ENCODE measurements at places on chromosomes 11 and 22. TPM values are rescaled to one million over a fixed set of nuclear protein-coding genes. Genes with fewer than 3 reads are reported as not detected.

The PHETA2 gene
- total RNA-seq, result 2.0 TPM

The OR6A2 gene
- total RNA-seq, result not detected

The VSIG2 gene
- not detected for total RNA-seq

The SPDYC gene
- total RNA-seq, result not detected

The PRR5L gene
- 6.6 TPM for total RNA-seq

The MRGPRX4 gene
- not detected for total RNA-seq

The TIMM10B gene
- 29.2 TPM for total RNA-seq

The OR51B5 gene
- total RNA-seq, result not detected

The KIAA1671 gene
- total RNA-seq, result 11.4 TPM

The ACR gene
- total RNA-seq, result not detected

The HOATZ gene
- not detected for total RNA-seq

The CEND1 gene
- total RNA-seq, result 3.7 TPM

The DAGLA gene
- not detected for total RNA-seq

The AP5B1 gene
- total RNA-seq, result 25.8 TPM

The TRIM49C gene
- total RNA-seq, result not detected

The ANKK1 gene
- not detected for total RNA-seq

The GAB2 gene
- 29.9 TPM for total RNA-seq

The PRODH gene
- 1.0 TPM for total RNA-seq

The APOA5 gene
- total RNA-seq, result not detected

The CEP126 gene
- total RNA-seq, result 0.63 TPM

The OR51D1 gene
- total RNA-seq, result not detected

The NAALAD2 gene
- total RNA-seq, result not detected

The DDX25 gene
- total RNA-seq, result not detected

The OR5P2 gene
- total RNA-seq, result not detected

The OR52E4 gene
- total RNA-seq, result not detected

The B4GAT1 gene
- total RNA-seq, result 8.7 TPM

The RTN4RL2 gene
- total RNA-seq, result not detected

The PRG3 gene
- total RNA-seq, result not detected

The POU2AF2 gene
- not detected for total RNA-seq

The TNKS1BP1 gene
- total RNA-seq, result 5.8 TPM

The LGR4 gene
- 0.29 TPM for total RNA-seq

The CCDC87 gene
- total RNA-seq, result not detected

The CNTF gene
- total RNA-seq, result 3.5 TPM

The CTSF gene
- 2.8 TPM for total RNA-seq

The NEFH gene
- 6.0 TPM for total RNA-seq

The LMO1 gene
- not detected for total RNA-seq

The SESN3 gene
- 24.3 TPM for total RNA-seq
